ENCODE measurements at places on chromosomes 1 and 21.

DNA sequence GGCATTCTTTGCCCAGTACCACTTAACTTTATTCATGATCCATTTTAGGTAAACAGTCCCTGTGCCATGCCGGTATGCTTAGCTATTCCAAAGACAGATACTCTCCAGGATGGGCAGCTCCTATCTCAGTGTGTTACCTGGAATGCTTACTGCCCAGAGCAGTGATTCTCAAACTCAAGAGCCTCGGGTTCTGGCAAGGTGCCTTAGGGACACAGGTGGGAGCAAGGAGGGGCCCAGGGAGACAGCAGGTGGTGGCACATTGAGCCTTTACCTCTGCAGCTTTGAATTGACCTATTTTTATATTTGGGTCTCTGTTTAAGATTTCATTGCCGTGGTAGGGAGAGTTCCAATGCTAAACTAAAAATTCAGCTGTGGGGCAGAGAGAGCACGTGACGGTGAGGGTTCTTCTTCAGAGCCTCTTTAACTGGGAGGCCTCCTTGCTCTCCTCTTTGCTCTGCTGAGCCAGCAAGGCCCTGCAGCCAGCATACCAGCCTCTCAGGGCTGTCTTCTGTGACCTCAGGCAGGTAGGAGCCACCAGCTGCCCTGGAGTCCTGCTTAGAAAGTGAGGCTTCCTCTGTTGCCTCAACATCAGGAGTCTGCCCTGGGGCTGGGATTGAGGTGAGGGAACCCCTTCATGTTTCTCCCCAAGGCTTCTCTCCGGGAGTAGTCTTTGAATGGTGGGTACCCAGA lies 20.2 kb downstream of the PHGDH start:
- no peak for DNase-seq

DNA sequence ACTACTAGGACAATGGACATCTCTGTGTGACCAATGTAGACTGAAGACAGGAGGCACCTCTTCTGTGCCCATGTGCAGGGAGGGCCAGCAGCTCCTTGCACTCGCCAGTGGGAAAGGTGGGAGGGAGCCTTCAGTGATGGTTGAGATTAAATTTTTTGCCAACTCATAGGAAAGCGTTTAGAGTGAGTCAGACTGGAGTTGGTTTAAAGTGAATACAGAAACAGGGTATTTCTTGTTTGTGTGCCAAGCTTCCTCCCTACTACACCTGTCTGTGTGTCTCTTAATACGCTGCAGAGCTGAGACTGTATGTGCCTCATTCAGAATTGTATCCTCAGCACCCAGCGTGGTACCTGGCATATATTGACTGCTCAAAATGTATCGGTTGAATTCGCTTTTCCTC lies 13.5 kb upstream of the COL16A1 start:
- no peak for DNase-seq

- no peak for DNase-seq
Observed at GRCh38 chr1:209936125-209936524, 1.9 kb upstream of the SYT14 start.

DNA sequence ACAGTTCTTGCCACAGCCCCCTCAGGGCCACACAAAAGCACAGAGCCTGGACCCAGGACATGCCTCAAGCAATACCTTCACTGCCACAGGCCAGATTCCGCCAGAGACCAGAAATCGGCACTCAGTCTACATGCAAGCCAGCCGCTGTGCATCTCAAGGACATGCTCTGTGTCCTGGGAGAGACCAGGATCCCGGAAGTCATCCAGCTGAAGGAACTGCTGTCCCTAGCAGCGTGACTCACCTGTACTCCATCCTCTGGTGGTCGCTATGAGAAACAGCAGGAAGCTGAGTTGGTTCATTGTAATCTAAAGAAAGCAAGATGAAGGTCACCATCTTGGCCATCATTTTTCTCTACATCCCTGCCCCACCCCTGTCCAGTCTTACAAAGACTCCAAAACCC lies 401 bp downstream of the ITLN1 start:
- no peak for DNase-seq

- DNase-seq: no peak
Observed at GRCh38 chr1:119569095-119569494, 62.1 kb downstream of the HSD3B1 start.

GRCh38 chr1:15115542-15116330 lies 37.8 kb upstream of the TMEM51 start:
- no peak for DNase-seq

DNA sequence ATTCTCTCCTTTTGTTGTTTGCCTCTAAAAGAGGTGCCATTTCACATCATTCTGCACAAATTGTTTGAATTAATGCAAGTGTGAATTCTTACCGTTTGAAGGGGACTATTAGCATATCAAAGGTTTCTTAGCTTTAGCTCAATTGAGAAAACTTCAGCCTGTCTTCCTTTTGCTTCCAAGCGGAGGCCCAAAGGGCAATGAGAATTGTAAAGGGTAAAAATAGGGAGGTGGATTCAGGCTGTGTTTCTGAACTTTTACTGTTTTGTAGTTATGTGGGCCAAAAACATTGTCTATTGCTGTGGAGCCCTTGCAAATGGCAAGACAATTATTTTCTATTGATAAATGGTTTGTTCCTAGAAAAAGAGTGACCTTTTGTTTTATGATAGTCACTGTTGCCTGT lies 3.6 kb downstream of the ADGRL2 start:
- DNase-seq: no peak

GRCh38 chr1:208302699-208303238 lies 58.6 kb upstream of the PLXNA2 start:
- DNase-seq: no peak

DNA sequence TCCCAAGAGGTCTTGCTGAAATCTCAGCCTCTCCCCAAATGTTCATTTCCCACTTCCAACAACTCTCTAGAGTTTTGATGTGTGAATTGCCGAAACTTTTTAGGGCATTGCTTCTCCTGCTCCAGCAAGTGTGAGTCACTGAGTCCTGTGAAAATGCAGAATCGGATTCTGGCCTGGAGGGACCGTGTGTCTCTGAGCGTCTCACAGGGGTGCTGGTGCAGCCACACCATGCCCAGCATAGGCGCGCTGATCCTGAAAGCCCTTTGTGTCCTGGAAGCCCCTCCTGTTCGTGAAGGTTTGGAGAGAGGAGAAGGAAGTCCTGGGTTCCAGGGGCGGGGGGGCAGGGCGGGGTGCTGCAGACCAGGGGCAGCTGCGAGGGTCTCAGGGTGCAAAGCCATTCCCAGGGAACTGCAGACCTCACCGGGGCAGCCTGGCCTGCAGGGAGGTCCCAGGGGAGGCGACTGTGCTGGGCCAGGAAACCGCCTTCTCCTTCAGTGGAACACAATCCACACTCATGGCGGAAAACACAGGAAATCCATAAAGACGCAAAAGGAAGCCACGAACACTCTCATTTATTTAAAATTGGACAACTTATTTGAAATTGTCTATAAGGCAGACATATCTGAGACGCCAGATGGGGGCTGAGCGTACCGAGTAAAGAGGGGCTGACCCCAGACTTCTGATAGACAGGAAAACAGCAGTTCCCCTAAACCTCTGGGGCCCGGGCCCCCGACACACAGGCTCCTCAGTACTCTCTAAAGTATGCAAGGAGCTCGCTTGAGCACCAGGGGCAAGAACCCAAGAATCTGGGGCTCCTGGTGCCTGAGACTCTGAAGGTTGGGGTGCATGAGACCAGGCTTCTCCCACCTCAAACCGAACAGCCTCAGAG lies 43.5 kb upstream of the ADARB1 start:
- DNase-seq: no peak

DNA sequence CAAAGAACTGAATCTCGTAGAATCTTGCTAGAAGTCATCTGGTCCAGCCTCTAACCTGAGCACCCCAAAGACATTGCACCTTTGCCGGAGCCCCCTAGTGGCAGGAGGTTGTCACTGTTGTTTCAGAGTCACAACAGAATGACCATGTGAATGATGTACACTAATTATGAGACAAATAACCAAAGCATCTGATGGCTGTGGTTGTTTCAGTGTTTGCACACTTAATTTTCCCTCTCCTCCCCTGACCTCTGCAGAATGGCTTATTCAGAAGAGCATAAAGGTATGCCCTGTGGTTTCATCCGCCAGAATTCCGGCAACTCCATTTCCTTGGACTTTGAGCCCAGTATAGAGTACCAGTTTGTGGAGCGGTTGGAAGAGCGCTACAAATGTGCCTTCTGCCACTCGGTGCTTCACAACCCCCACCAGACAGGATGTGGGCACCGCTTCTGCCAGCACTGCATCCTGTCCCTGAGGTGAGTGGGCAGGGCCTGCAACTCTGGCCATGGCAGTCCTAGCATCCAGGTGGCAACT lies 26.4 kb downstream of the TRAF5 start:
- DNase-seq: no peak

GRCh38 chr1:38475624-38476005 lies 384.0 kb downstream of the RRAGC start:
- no peak for DNase-seq

Data from amygdala (tissue), 56 donors.